Smooth muscle cell of bladder (primary cell): ENCODE measurements at places on chromosomes 13 and 19. TPM values are rescaled to one million over a fixed set of nuclear protein-coding genes. Genes with fewer than 3 reads are reported as not detected.

The HPN gene
- total RNA-seq: under 0.01 and 0.18 TPM in 2 replicates

The ZNF253 gene
- 2.3 and 3.7 TPM in 2 replicates for total RNA-seq

The PABPC3 gene
- 0.09 and 0.14 TPM in 2 replicates for total RNA-seq

The KLK12 gene
- total RNA-seq: not detected in 2 replicates

The KIR2DL4 gene
- not detected in 2 replicates for total RNA-seq

The KLF12 gene
- total RNA-seq: 4.6 and 4.7 TPM in 2 replicates

The TBXA2R gene
- total RNA-seq: 0.43 and 0.92 TPM in 2 replicates

The TNFSF13B gene
- total RNA-seq: 11.7 and 16.6 TPM in 2 replicates
